Right cardiac atrium (tissue), 5 donors: ENCODE measurements at places on chromosomes 6 and 20. TPM values are rescaled to one million over a fixed set of nuclear protein-coding genes. Genes with fewer than 3 reads are reported as not detected.

Gene RWDD2A
- 6.0 TPM for total RNA-seq

GRCh38 chr6:5028921-5029320 lies 25.1 kb upstream of the RPP40 start:
- DNase-seq, result no peak

DNA sequence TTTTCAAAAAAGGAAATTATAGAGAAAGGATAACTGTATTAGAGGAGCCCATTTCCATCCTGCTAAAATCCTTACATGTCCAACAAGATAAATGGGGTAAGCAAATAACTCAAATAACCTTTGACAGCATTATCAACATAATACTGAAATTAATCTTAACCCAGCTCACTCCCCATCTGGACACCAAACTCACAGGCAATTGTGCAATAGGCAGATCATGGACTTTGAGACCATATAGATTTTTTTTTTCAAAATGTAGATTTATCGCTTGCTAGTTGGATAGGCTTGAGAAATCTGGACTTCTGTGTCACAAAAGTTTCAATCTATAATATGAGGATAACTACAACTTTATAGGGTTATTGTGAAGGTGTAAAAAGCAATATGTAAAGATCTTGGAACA lies 134.4 kb upstream of the ASCC3 start:
- no peak for DNase-seq

GRCh38 chr6:52365866-52366540 lies 4.1 kb downstream of the PAQR8 start:
- DNase-seq, result no peak

DNA sequence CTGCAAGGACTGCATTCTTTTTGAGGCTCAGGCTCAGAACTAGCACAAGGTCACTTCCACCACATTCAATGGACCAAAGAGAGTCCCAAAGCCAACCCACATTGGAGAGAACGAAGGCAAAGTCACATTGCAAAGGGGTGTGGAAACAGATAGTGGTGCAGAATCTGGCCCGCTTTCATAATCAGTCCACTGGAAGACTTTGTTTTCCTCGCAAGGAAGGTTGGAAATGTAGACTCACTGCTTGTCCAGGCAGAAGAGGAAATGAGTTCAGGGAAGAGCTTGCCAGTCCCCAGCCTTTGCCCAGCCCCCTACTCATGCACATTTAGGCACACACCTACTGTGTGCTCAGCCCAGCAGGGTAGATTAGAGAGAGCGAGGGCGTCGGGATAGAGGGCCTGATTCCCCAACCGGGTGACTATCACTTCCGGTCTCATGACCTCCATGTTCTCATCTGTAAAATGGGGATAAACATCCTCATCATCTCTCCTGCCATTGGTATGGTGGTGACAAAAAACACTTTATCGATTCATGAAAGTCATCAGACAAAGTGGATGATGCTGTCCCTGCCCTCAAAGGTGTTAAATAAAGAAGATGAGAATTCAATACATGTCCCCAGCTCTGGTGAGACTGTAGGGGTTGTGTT lies 24.3 kb upstream of the CCN5 start:
- no peak for DNase-seq

DNA sequence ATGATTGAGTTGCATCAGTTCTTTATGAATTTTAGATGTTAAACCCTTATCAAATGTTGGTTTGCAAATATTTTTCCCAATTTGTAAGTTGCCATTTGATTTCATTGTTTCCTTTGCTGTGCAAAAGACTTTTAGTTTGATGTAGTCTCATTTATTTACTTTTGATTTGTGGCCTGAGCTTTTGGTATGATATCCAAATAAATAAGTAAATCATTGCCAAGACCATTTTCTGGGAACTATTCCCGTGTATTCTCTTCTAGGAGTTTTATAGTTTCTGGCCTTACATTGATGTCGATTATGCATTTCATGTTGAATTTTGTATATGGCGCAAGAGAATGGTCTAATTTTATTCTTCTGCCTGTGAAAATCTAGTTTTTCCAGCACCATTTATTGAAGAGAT lies 13.4 kb downstream of the AIG1 start:
- DNase-seq, result no peak

DNA sequence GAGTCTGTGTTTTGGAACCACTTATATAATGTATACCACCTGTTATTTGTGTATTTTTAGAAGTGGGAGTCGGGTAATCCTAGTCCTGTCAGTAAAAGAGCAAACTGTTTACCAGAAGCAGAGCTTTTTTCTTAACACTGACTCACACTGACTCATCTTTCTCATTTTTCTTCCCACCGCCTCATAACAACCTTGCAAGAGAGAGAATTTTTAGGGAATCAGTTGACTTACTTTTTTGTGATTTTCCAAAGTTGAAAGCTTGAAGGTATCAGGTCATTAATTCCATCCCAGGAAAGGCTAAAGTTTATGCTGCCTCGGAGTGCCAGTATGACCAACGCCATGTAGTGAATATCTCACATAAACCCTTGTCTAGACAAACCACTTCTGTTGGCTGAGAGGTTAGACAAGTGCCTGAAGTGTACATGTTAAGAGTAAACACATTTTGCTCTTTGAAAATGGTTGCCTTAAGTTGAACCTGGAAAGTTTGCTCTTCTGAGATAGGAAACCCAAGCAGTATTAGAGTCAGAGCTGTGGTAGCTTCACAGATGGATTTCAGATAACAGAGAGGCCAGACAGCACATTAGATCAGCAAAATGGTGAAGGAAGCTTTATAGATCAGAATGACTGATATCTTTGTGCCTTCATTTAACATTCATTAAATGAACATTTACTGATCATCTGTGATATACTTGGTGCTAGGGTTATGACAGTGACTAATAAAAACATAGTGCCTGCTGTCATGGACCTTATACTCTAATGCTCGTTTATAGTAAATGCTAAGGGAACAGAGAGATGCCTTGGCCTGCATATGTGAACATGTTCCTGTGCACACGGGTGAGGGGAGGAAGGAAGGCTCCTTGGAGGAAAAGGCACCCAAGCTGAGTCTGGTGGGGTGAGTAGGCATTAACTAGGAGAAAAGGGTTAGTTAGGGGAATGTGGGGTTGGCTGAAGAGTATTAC lies 29.1 kb upstream of the PKIG start:
- DNase-seq, result no peak

GRCh38 chr6:97963193-97963592 lies 680.2 kb upstream of the MMS22L start:
- no peak for DNase-seq
